ENCODE measurements at places on chromosomes 2 and 18.

DNA sequence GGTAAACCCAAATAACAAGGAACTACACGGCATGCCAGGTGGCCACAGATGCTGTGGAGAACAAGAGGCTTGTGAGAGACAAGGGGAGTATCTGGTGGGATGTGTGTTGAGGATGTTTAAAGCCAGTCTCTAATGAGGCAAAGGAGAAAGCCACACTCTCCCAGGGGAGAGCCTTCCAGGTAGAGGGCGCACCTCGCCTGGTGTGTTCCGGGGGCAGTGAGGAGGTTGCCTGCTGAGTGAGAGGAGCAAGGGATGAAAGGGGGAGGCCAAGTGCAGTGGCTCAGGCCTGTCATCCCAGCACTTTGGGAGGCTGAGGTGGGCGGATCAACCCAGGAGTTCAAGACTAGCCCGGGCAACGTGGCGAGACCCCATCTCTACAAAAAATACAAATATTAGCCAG is 16.2 kb downstream of the SAG start:
- DNase-seq, result no peak

- DNase-seq, result no peak
Measured at GRCh38 chr2:174846218-174846617, 81.9 kb upstream of the CHRNA1 start.

DNA sequence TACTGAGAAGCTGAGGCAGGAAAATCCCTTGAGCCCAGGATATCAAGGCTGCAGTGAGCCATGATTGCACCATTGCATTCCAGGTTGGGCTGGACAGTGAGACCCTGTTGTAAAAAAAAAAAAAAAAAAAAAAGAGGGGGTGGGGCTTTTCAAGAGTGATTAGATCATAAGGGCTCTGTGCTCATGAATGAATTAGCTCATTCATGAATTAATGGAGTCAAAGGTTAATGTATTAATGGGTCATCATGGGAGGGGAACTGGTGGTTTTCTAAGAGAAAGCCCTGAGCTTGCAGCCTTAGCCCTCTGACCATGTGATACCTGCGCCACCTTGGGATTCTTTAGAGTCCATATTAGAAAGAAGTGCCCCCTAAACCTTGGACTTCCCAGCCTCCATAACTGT is 4.5 kb downstream of the SLC19A3 start:
- DNase-seq, result no peak

- DNase-seq, result no peak
Measured at GRCh38 chr18:58590254-58590653, 38.6 kb downstream of the ALPK2 start.

GRCh38 chr18:74063023-74063422 is 84.6 kb downstream of the FBXO15 start:
- no peak for DNase-seq

DNA sequence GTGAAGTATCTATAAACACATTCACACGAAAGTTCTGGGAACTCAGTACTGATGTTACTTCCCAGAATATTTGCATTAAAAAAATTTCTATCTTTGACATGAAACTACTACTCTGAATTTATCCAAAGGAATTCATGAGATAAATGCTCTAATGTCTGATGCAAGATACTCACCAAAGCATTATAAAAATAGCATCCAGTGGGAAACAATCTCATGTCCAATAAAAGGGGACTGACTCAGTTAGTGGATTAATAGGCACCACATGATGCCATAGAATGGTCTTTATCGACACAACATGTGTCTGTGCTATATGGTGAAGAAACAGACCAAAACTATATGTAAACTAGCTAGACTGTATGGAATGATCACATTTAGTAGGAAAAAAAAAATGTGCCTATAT is 33.9 kb downstream of the LAMA3 start:
- no peak for DNase-seq

GRCh38 chr18:14930076-14930475 is 182.1 kb downstream of the ANKRD30B start:
- no peak for DNase-seq

- DNase-seq, result no peak
Measured at GRCh38 chr2:7963787-7964186, 718.1 kb upstream of the ID2 start.

GRCh38 chr18:33560686-33561370 is 17.2 kb upstream of the ASXL3 start:
- DNase-seq, result no peak

All from progenitor cell of endocrine pancreas (in vitro differentiated cells).